ENCODE measurements at places on chromosomes 6 and 20. TPM values are rescaled to one million over a fixed set of nuclear protein-coding genes. Genes with fewer than 3 reads are reported as not detected.

DNA sequence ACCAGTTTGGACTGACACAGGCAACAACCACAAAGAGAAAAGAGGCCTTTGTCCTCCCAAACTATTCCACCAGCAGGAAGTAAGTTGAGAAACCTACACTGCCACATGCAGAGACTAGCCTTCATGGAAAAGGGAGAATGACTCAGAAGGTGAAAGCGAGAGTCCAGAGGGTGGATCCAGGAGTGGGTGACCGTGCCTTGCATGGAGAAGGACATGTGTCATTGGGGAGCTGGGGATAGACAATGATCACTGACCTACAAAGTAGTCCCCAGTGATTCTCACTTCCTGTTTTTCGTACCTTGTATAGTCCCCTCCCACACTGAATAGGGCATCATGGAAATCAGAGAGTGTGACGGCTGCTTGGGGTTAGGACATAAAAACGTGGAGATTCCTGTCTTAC lies 91.9 kb downstream of the MYLK4 start:
- DNase-seq: no peak

GRCh38 chr6:71346334-71346694 lies 57.7 kb downstream of the OGFRL1 start:
- no peak for DNase-seq

GRCh38 chr6:152356016-152356415 lies 281.1 kb downstream of the SYNE1 start:
- DNase-seq: no peak

The PPP1R14C gene
- 0.42 TPM for total RNA-seq

- no peak for DNase-seq
Measured at GRCh38 chr6:47149554-47149953, 107.4 kb upstream of the ADGRF1 start.

DNA sequence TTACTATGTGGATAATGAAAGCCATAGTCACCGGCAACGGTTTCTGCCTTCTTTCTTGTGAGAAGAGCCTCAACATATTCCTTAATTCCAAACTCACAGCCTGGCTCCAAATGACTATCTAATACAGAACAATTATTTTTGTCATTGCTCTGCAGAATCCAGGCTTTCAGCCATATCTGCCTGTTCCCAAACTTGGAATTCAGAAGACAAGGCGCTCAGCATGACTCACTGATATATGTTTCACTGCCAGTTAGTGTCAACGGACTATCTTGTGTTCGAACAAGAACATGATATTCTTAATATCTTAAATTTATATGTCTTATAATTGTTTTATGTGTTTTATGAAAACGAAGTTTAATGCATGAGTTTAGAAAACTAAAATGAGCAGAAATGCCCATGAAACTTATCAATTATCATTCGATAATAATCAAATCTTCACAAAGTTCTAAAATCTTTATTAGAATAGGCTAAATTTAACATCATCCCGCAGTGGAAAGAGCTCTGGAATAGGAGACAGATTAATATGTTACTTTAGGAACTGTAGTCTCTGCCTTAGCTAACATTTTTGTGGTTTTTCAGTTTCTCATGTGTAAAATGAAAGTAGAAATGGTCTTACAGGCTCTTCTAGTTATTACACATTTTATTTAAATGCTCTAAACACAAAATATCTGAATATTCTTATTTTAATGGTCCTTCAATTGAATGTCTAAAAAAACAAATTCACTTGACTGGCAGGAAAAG lies 669.3 kb upstream of the GJE1 start:
- DNase-seq: no peak

- no peak for DNase-seq
Measured at GRCh38 chr6:137219664-137220252, 573 bp upstream of the IFNGR1 start.

DNA sequence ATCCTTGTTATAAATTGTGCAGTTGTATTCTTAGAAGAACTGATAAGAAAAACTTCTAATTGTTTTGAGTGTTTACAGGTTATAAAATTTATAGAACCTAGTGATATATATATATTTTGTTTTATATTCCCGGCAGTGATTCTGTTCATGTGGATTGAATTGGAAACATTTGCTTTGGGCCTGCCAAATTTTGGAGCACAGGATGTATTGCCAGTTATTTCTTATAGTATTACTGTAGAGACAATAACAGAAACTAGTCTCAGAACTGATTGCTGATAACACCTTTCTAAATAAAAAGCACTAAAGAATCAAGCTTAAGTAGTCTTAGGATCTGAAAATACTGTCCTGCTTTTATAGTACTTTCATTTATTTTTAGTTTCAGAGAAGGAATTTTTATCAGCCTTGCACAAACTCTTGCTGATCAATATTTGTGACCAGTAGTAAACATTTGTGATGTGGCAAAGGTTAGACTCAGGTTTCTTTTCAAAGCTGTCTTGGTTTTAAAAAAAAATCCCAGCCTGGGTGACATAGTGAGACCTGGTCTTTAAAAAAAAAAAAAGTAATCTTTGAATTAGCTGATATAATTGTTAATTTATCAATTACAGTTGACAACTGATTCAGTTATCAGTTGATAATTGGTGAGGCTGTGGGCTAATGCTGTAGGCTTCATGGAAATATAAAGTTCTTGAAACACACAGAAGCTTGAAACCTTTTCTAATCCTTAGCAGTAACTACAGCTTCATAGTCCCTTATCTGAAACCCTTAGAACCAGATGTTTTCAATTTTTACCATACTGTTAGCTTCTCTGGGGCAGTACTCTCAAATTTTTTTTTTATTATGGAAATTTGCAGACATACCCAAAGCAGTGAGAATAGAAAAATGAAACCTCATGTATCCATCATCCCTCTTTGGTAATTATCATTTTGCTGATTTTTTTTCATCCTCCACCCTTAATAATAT lies 42.4 kb downstream of the RNGTT start:
- no peak for DNase-seq

DNA sequence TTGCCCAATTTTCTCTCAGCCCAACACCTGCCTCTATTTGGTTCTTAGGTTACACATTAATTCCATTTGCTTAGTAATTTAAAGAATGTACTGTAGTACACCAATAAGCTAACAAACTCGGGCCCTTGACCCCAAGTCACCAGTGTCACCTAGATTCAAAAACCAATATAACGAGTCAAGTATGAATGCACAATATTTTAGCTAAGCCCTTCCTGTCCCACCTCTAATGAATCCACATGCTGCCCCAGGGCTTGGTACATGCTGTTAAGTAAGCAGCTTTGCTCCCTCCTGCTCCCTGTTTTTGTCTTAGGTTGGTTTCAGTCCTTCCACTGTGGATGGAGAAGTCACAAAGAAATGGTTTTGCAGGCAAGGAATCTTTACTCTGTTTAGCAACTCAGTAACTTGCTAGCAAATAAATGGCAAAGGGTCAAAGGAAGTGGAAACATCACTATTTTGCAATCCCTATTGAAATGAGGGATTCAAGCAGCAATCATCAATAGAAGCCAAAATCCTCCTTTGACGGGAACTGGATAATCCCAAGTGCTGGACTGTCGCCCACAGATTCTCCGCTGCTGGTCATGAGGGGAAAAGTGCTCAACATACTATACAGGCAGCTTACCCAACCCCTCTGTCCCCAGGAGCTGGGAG lies 5.0 kb upstream of the MPC1 start:
- DNase-seq: no peak

The EEF1A2 gene
- total RNA-seq: not detected

- no peak for DNase-seq
Measured at GRCh38 chr6:106910999-106911949, 63.3 kb downstream of the CD24 start.

The MACROD2 gene
- total RNA-seq: 8.5 TPM

- no peak for DNase-seq
Measured at GRCh38 chr20:63206878-63207277, 9.1 kb downstream of the YTHDF1 start.

DNA sequence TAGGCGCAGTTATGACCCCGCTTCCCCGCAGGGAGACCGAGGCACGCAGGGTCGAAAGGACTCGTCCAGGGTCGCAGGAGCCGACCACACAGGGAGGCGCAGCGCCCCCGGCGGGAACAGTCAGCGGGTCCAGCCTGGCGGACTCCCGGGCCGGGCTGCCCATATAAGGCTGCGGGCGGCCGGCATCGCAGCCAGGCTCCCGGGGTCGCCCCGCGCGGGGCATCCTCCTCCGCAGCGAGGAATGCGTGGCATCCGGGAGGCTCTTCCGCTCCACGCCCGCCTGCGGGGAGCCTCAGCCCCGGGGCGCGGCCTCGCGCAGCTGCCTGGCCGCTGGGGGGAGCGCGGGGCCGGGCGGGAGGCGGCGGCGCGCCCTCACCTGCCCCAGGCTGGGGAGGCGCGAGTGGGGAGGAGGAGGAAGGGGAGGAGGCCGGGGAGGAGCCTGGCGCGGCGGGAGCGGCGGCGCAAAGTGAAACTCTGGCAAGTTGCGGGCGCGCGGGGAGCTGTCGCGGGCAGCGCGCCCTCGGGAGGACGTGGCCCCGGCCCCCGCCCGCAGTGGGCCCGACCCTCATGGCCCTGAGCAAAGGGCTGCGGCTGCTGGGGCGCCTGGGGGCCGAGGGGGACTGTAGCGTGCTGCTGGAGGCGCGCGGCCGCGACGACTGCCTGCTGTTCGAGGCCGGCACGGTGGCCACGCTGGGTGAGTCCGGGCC lies at the start of gene SYNJ2:
Gene SYNJ2, plus strand, starts transcription at position 469 of the 707 bp plus-strand sequence. Its CDS starts 99 bp downstream, at position 568.
- no peak for DNase-seq

The MUC21 gene
- not detected for total RNA-seq

GRCh38 chr6:19995575-19996257 lies 158.5 kb downstream of the ID4 start:
- no peak for DNase-seq

DNA sequence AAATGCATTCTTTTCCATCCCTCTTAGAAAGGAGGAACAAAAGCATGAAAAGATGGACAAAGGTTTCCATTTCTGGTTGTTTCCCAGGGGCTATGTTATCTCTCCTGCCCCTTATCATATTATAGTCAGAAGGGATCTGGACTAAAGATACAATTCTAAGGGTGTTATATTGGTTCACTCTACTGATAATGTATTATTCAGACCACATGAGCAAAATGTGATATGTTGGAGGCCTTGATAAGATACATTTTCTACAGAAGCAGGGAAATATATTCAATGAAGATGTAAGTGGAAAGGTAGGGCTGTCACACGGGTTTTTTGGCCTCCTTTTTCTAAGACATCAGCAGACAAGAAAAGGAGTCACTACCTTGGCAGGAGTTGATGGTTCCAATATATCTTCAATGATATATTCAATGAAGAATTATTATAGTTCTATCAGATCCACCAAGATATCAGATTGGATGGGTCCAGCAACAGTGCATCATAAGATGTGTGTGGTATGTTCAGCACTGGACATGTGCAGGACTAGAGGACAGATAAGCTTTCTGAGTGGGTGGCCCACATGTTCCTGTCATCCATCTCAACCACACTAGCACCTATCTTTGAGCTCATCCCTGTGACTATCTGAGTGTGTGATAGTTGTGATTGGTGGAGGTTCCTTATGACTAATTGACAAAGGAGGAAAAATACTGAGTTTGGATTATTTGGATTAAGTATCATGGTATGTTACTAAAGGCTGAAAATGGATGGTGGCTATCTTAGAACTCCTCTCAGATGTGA lies 5.7 kb upstream of the ZKSCAN3 start:
- DNase-seq: no peak

DNA sequence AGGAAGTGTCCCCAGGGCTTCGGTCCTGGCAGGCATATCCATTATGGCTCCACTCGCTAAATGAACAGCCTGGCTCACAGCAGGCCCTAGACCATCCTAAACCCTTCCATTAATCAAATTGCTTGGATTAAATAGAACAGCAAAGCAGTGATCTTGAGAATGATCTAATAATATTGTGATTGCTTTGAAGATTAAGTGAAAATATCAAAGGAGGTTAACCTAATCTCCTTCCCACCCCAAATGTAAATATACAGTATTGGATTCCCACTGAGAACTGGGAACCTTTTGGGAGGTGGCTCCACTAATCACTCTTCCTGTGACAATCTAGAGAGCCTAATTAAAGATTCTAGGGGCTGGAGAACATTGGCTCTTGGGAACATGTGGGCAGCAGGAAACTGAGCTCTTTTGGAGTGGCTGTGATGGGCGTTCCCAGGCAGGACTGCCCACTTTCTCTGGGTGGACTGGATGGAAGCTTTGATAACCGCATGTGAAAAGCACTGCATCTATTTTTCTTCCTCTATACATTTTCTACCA lies 68.3 kb upstream of the FRMD1 start:
- DNase-seq: no peak

Data from tibial nerve (tissue), 4 donors.